ENCODE measurements at places on chromosomes 16 and 17.

- DNase-seq, result no peak
These were observed 29.4 kb upstream of the POLR3E start for GRCh38 chr16:22267764-22268163.

DNA sequence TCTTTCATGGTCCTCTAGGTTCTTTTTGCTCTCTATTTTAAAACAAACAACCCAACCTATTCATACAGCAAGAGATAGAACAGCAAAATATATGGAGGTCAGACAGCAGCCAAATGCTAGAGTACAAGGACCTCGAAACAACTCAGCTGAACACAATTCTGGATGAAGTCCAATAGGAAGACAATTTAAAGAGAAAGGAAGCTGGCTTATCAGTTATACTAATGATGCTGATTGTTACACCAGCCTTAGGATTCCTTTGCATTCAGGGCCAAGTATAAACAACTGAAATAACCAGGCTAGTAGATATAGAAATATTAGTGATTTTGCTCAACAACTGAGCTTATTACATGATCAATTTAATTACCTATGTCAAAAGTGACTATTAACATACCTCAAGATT is 2.5 kb downstream of the SSH2 start:
- peak; percentile 42 for DNase-seq

- no peak for DNase-seq
These were observed 91.4 kb upstream of the DYNLRB2 start for GRCh38 chr16:80449392-80449791.

DNA sequence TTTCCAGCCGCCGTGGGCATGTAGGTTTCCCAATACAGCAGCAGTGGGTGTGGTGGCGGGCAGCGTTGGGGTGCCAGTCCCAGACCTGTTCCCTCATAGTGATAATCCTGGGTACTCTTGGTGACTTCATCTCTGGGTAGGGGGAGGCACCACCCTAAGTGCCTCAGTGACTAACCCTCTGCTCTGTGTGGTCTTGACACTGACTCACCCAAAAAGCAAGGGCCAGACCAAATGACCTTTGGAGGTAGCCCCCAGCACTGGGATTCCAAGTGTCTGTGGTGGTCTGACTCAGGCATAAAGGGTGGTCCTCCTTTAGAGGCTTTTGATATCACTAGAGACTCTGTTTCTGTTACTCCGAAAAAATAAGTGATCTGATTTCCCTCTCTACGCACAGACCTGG is 908 bp downstream of the CALB2 start:
- DNase-seq, result no peak

GRCh38 chr16:44655-45054 is 8.8 kb downstream of the POLR3K start:
- DNase-seq, result no peak

DNA sequence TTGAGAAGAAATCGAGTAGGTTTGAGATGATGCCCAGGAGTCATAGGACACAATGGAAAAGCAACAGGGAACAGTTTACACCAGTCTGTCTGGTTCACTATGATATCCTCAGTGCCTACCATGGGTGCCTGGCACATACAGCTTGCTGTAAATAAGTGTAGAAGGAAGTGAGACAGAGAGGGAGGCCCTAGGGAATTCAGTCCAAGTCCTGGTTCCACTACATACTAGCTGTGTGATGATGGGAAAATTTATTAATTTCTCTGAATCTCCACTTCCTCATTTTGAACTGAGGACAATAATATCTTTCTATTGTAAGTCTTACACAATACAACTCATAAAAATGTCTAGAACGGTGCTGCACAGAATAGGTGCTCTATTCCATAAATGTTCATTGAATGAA is 53.3 kb upstream of the LYRM9 start:
- DNase-seq, result no peak

GRCh38 chr17:71878998-71879397 is 241.8 kb upstream of the SOX9 start:
- no peak for DNase-seq

- no peak for DNase-seq
These were observed 30.7 kb upstream of the RPTOR start for GRCh38 chr17:80513892-80514291.

DNA sequence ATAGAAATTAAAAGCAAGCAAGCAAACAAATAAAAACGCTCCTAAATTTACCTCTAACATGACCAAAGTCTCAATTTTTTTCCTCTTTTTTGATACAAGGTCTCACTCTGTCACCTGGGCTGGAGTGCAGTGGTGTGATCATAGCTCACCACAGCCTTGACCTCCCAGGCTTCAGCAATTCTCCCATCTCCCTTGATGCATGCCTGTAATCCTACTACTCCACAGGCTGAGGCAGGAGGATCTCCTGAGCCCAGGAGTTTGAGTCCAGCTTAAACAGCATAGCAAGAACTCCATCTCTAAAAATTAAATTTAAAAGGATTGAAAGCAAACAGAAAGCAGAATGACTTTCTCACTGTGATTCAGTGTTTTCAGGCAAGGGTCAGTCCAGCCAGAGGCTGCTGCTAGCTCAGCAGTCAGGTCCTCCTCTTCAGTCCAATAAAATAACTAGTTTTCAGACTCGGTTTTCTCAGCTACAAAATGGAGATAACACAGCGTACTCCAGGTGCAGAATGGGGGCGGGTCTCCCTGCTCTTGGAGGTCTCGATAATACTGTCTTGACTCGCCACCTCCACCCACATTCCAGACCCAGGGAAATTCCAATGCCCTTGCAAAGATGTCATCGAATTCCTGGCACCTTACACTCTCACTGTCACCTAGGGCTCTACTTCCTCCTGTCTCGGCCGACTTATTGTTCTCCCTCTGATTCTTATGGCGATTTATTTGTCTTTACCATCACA is 20.7 kb upstream of the MRTFB start:
- no peak for DNase-seq

DNA sequence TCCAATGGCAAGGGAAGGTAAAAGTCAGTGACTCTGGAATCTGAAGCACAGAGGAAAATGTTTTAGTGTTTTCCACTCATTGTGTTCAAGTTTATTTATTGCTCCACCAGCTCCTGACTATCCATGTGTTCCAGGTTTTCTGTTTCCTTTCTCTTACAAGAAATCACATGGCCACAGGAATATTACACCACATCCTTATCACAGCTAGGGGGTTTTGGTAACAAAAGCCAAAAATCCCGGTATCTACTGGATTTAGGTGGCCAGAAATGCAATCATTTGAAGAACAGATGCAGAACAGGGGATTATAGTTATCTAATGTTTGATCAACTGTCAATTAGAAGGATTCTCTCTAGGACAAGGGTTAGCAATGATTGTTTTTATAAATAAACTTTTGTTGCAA is 47.9 kb downstream of the STH start:
- no peak for DNase-seq

- DNase-seq, result peak; percentile 70
These were observed 43.8 kb upstream of the TOB1 start for GRCh38 chr17:50909765-50910605.

- no peak for DNase-seq
These were observed 168.9 kb upstream of the CIBAR2 start for GRCh38 chr16:85281181-85281580.

All from hematopoietic multipotent progenitor cell treated with erythropoietin and hydrocortisone succinate and interleukin-3 and kit ligand, for 6 days (in vitro differentiated cells).